ENCODE measurements at places on chromosomes 12 and 14. TPM values are rescaled to one million over a fixed set of nuclear protein-coding genes. Genes with fewer than 3 reads are reported as not detected.
A peak's percentile ranks its signal among the peaks of the same experiment; 100 is the strongest.

Gene PDZRN4
- polyA plus RNA-seq, result not detected

GRCh38 chr12:54429014-54429471, 10.0 kb upstream of the ITGA5 start:
- no peak for DNase-seq

- no peak for DNase-seq
These were observed 332.7 kb upstream of the NOVA1 start for GRCh38 chr14:26930576-26930975.

DNA sequence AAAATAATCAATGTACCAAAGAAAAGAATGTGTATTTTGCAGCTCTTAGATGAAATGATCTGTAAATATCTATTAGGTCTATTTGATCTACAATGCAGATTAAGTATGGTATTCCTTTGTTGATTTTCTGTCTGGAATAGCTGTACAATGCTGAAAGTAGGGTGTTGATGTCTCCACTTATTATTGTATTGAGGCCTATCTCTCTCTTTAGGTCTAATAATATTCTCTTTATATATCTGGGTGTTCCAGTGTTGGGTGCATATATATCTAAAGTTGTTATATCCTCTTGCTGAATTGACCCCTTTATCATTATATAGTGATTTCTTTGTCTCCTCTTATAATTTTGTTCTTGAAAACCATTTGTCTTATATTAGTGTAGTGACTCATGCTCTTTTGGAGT, 885.5 kb upstream of the FOXG1 start:
- DNase-seq, result no peak

DNA sequence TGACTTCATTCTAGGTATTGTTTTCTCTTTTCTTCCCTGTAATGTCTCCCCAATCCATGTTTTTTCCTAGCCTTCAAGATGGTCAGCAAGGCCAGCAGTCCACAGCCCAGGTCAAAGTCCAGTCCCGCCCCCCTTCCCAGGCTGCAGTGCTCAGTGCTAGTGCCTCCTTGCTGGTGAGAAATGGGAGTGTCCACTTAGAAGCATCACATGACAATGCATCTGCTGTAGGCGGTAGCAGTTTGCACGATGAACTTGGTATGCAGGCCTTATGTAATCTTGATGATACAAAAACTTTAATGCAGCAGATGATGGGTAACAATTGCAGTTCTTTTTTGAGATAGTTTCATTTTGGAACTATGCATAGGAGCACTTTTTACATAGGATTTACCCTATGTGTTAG, 88.4 kb downstream of the PCNX1 start:
- DNase-seq, result no peak

DNA sequence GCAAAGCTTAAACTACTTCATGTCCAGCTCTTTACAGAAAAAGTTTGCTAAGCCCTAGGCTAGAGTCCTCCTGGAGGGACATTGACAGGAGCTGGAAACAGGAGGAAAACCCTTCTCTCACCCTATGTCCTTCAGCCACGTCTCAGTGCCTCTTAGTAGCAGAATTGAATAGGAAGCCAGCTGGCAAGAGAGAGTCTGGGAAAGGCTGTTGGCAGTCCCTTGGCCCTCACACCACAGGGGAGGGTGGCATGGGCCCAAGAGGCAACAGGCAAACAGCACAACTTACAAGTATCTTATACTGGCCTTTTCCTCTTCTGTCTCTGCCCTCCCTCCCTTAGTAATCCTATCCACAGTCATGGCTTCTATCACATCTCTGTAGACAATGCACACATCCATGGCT, 27.7 kb upstream of the DHRS2 start:
- DNase-seq, result no peak

Gene INHBC
- polyA plus RNA-seq, result 0.03 TPM

Gene MAGOHB
- polyA plus RNA-seq, result 20.7 TPM

Gene NAP1L1
- polyA plus RNA-seq, result 233 TPM

- DNase-seq, result no peak
These were observed 276.5 kb upstream of the PLEKHG7 start for GRCh38 chr12:92426332-92426731.

- DNase-seq, result no peak
These were observed 71.7 kb downstream of the IPO8 start for GRCh38 chr12:30624009-30624408.

Gene CMA1
- not detected for polyA plus RNA-seq

Gene PYGL
- 132 TPM for polyA plus RNA-seq

Gene MAP3K9
- polyA plus RNA-seq, result 17.6 TPM

DNA sequence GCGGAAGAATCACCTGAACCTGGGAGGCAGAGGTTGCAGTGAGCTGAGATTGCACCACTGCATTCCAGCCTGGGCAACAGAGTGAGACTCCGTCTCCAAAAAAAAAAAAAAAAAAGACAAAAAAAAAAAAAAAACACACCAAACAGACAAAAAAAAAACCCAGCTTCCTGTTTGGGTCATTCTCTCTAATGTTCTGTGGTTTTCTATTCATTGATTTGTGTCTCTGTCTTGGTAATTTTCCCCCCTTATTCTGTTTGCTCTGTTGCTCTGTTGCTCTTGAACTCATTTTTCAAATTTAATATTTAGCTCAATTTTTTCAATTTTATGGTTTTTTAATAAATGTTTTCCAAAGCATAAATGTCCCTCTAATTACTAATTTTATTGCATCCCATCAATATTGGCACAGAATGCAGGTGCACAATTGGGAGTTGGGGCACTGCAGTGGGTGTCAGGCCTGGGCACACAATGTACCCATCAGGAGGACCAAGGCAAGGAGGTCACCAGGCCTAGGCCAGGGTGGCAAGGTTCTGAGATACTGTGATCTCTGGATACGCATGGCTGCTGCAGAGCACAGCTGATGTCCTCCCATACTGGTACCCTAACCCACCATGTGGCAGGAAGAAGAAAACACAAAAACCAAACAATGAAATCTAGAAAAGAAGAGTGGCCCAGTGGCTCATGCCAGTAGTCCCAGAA, 8.0 kb upstream of the GNPTAB start:
- no peak for DNase-seq

- DNase-seq, result no peak
These were observed 23.3 kb downstream of the CHST11 start for GRCh38 chr12:104480012-104480411.

DNA sequence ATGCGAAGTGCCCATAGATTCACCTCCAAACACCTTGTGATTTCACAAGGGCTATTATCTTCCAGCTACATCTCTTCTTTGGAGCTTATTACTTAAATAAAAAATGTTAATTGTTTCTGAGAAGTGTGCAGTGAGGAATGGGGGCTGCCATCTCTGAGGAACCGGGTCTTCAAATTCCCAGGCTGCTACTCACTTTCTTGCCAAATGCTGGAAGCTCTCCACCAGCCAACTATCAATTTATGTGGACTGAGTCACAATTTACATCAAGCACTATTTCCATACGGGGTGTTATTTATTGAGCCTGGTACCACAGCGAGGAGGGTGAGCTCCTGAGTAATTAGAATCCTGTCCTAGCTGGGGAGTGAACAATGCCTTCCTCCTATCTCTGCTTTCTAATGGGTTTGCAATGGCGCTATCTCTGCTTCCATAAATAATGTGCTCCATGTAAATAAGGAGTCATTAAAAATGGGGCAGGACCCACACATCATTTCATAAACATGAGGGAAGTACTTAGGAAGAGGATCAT, 898.3 kb downstream of the VRK1 start:
- DNase-seq, result no peak

GRCh38 chr14:79580414-79580813, 630.9 kb downstream of the DIO2 start:
- no peak for DNase-seq

DNA sequence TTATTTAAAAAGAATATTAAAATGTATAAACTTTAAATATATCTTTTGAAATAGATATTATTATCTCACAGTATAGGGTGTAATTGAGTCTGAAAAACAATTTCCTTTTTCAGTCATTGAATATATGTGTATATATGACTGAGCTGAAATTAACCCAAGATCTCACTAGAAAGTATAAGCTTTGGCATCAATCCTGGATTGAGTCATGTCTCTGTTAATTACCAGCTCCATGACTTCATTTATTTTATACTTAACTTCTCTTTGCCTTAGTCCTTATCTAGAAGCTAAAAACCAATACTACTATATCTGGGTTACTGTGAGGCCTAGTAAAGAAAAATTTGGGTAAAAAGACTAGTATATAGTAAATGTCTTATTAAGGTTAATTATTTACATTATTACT, 1020.3 kb downstream of the LRFN5 start:
- no peak for DNase-seq

GRCh38 chr12:22923768-22924167, 298.8 kb downstream of the ETNK1 start:
- no peak for DNase-seq

DNA sequence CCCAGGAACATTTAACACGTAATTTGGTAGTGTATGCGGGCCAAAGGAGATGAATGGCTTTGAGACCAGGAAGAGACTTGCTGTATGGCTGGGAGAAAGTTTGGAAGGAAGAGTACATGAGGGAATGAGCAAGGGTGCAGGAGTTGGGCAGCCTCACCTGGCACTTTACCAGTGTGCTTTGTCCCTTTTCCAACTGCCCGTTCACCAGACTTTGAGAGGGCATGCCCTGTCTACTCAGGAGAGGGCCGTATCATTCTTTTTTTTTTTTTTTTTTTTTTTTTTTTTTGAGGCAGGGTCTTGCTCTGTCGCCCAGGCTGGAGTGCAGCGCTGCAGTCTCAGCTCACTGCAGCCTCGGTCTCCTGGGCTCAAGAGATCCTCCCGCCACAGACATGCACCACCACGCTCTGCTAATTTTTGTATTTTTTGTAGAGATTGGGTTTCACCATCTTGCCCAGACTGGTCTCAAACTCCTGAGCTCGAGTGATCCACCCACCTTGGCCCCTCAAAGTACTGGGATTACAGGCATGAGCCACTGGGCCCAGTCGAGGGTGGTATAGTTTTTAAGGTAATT, 6.5 kb downstream of the DYNC1H1 start:
- no peak for DNase-seq

Gene KCNC2
- not detected for polyA plus RNA-seq

Gene RFX4
- polyA plus RNA-seq, result not detected

Gene ARHGDIB
- 231 TPM for polyA plus RNA-seq

Gene SLC25A47
- polyA plus RNA-seq, result not detected

Gene RERG
- not detected for polyA plus RNA-seq

DNA sequence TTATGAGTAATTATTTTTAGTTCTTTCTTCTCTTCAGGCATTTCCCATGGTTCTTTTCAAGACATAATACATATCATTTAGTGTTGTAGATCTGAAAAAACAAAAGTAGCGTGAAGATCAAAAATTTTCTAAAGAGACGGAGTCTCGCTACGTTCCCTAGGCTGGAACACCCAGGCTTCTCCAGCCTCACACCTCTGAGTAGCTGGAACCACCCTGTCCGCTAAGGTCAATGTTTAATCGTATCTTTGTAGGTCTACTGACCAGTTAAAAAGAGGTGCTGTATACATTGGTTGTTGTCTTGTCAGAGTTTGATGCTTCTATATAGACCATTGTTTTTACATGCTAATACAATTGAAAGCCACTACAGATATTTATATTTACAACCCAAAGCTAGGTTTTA, 1.3 kb upstream of the HIF1A start:
- no peak for DNase-seq

Gene NAA25
- 13.0 TPM for polyA plus RNA-seq

DNA sequence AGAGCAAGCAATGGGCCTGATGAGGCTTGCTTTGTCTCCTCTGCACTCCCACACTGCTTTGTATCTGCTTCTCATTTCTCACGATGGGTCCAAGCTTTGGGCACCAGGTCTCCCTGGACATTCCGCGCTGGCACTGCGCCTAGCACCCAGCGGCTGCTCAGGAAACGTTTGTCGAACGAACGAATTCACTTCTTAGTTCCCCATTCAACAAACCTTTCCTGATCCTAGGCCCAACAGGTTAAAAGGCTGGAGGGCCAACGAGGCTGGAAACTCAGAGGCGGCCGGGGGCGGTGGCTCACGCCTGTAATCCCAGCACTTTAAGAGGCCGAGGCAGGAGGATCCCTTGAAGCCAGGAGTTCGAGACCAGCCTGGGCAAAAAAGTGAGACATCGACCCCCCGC, 1.0 kb upstream of the GLRX5 start:
- DNase-seq, result no peak

Gene PRH1
- polyA plus RNA-seq, result 1.3 TPM

Gene POU6F1
- polyA plus RNA-seq, result 0.32 TPM

- no peak for DNase-seq
These were observed 75.5 kb upstream of the DCD start for GRCh38 chr12:54723379-54724256.

Gene CLEC1B
- polyA plus RNA-seq, result not detected

Gene RTN1
- 0.05 TPM for polyA plus RNA-seq

DNA sequence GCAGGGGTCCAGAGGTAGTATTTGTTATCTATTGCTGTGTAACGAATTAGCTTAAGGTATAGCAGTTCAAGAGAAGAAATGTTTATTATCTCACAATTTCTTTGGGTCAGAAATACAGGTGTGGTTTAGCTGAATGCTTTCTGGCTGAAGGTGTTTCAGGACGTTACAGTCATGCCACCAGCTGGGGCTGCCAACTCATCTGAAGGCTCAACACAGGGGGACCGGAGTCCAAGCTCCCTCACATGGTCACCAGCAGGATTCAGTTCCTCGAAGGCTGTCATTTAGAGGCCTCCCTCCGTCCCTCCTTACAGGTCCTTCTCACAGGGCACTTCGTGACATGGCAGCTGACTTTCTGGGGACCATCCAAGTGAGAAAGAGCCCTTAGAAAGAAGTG, 37.5 kb upstream of the SINHCAF start:
- DNase-seq, result no peak

- no peak for DNase-seq
These were observed 33.1 kb downstream of the MAP3K9 start for GRCh38 chr14:70776197-70776596.

Gene PLCZ1
- 0.28 TPM for polyA plus RNA-seq

GRCh38 chr14:63421919-63422318, 103.2 kb upstream of the GPHB5 start:
- no peak for DNase-seq

- DNase-seq, result no peak
These were observed 97.8 kb downstream of the PCNX1 start for GRCh38 chr14:71005076-71005475.

- DNase-seq, result no peak
These were observed 314.3 kb downstream of the C12orf75 start for GRCh38 chr12:105644770-105645169.

DNA sequence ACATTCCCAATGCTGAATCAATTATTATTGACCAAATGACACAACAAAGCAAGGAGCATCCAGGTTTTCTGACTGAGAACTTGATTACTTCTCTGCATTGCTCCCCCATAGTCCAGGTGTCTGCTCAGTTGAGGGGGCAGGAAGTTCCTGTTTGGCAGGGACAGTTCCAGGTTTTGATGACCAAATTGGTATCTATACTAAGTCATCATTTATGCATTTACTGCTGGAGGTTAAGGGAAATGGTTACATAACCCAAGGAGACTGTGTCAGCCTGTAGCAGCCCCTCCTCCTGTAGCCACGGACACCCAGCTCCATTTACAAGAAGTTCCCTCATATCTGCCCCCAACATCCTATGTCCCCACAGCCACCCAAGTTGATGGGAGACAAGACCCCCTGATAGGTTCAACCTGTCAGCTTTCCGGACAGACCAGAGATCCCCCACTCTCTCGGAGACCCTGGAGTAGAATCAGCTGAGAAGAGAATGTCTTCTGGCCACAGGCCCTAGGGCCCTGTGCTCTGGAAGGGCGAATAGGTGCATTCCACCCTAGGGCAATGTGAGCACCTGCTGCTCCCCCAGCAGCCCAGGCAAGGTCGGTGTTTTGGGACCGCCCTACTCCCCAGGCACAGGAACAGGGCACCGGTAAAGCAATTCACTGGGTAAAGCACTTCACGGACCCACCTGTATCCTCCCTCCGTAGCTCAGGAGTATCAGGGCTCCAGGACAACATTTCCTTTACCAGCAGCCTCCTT, 23.6 kb downstream of the IRF2BPL start:
- DNase-seq, result peak; percentile 46

- peak; percentile 100 for DNase-seq
These were observed 54.3 kb downstream of the CLMN start for GRCh38 chr14:95265106-95266094.

- DNase-seq, result peak; percentile 86
These were observed 28.2 kb downstream of the KIAA0586 start for GRCh38 chr14:58455593-58456265.
